ENCODE measurements at places on chromosomes 7 and 10.

GRCh38 chr7:137771273-137771672 lies 75.5 kb downstream of the DGKI start:
- DNase-seq = no peak

DNA sequence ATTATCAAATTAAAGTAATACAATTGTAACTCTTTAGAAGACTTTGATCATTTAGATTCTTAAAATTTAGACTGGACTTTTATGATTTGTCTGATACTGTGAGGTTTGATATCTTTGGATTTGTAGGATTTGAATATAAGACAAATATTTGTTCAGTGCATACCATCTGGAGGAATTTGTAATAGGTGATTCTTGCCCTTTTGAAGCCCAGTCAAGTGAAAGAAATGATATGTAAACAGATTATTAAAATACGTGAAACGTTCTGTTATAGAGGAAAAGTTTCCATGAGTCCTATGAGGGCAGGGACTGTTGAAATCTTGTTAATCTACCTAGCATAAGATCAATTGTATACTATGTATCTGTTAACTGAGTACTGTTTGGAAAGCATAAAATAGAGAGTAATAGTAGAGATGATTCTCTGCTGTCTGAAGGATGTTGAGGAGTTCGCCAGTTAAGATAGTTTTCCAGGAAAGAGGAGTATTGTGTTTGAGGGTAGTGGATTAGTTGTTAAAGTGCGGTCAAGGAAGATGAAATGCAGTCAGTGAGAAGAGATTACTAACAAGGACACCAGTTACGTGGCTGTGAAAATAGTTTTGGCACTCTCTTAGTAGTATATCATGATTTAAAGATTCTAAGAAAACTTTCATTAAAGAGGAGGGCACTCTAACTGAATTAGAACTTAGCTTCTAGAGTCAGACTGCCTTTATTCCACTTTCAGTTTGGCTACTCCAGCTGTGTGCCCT lies 14.4 kb downstream of the PDCD4 start:
- DNase-seq = no peak

GRCh38 chr10:12340371-12340770 lies 9.0 kb upstream of the CAMK1D start:
- no peak for DNase-seq

DNA sequence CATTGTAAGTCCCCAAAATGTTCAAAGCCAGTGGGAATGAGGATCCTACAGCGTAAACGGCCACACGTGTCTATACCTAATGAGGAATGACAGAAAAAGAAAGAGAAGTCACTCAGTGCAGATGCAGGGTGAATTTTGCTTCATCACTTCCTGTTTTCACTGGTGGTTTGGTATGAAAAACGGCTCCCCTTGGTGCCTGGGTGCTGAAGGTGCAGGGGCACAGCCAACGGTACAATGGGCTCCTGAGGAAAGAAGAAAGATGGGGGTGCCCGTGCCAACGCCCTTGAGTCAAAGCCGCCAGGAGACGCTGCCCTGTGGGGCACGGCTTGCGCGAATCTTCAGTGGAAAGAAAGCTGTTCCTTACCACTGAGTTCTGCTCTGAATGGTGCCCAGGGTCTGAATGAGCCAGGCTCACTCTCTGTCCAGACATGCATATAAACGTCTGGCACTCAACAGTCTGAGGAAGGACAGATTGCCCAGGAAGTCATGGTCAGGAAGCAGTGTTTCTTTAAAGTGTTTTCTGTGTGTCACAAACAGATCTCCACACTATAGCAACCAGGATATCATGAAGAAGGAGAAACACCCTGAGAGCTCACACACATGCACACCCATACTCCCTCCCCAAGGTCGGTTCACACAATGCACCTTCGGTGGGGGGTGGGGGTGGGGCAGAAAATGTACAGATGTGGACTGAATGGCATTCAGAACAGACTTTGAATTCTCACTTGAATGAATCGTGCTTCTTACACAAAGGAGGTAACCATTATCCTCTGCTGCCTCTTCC lies 105.8 kb downstream of the ELMO1 start:
- DNase-seq = peak; percentile 31

DNA sequence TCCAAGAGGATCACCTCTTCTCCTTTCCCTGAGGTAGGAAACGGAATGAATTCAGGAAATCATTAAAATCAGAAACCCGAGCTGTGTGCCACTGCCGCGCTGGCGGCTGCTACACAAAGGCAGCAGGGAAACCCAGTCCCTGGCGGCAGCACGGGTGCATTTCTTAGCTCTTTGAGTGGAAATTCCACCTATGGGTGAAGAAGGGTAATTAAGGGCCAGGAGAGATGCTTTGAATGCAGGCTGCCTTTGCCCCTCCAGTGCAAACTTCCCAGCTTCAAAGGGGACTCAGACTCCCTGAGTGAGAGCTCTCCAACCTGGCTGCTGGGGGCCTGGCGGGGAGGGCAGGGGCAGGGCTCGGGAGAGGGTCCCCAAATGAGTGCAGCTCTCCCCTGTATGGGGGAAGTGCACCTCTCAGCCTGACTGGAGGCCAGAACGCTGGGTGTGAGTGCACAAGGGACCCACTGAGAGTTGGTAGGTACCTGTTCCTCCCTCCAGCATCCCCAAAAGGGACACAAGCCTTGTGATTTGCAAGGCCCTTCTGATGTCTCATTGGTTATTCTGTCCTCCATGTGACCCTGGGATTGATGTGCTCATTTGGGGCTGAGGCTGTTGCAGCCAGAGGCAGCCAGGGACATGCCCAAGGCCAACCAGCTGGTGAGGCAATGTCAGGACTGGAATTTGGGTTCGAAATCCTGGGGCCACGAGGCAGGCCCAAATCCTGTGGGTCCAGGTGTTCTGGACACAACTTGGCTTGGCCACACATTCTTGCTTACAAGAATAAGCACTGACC lies 16.3 kb upstream of the ZMIZ1 start:
- DNase-seq = no peak

GRCh38 chr10:35910234-35910633 lies 268.1 kb upstream of the FZD8 start:
- DNase-seq = no peak

GRCh38 chr10:106866244-106866845 lies 298.2 kb downstream of the SORCS1 start:
- DNase-seq = no peak

GRCh38 chr7:44633254-44634186 lies 27.1 kb downstream of the OGDH start:
- peak; percentile 50 for DNase-seq

DNA sequence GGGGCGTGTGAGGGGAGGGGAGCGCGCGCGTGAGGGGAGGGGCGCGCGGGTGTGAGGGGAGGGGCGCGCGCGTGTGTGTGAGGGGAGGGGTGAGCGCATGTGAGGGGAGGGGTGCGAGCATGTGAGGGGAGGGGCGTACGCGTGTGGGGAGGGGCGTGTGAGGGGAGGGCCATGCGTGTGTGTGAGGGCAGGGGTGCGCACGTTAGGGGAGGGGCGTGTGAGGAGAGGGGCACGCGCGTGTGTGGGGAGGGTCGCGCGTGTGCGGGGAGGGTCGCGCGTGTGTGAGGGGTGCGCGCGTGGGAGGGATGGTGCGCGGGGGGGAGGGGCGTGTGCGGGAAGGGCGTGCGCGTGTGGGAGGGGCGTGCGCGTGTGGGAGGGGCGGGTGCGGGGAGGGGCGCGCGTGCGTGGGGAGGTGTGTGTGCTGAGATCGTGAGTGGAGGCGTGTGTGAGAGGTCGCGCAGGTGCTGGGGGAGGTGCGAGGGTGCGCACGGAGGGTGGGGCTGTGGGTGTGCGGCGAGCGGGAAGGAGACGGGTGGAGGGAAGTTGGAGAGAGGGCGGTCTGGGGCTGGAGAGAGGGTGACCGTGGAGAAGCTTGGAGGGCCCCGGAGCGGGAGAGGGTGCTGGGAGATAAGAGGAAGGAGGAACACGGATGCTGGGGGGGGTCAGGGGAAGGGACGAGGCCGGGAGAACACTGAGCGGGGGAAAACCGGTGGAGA lies 19.7 kb downstream of the MXI1 start:
- peak; percentile 58 for DNase-seq

DNA sequence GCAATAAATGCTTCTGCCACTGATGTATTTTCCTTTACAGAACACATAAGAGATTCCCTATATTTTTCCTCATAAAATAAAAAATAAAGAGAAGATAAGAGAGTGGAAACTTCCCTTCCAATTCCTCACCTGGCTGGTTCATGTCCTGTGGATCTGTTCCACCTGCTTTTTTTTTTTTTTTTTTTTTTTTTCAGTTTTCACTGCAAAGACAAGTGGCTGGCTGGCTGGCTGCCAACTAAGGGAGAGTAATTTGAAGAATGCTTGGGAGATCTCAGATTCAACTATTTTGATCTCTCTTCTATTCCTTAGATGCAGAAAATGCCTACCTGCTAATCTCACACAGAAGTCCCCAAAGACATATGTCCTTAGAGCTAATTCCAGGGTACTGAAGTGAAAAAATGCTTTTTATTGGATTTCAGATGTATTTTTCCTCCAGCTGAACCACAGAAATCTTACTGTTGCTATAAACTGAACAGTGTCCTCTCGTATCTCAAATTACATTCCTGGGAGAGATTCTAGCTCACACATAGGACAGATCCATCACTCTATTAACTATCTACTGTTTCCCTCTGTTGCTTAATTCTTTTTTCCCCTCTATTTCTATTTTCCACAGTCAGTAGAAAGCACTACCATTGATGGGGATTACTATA lies 120.8 kb downstream of the NRCAM start:
- DNase-seq = no peak

- no peak for DNase-seq
These were observed 50.8 kb downstream of the GCC1 start for GRCh38 chr7:127534636-127535035.

DNA sequence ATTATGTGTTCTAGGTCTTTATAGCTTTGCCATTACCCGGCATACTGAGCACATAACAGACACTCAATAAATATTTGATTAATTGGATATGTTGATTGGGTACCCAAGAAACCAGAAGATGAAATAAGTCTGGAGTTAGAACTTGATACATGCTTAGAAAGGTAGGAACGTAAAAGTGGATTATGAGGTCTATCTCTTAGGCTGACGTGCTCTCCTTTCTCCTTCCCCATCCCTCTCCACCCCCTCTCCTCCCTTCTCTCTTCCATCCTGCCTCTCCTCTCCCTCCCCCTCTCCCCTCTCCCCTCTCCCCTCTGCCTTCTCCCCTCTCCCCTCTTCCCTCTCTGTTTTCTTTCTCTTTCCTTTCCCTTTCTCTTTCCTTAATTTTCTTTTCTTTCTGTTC lies 34.0 kb downstream of the AUTS2 start:
- DNase-seq = no peak

GRCh38 chr7:67619175-67619574 lies 622.5 kb downstream of the TYW1 start:
- DNase-seq = no peak

GRCh38 chr10:48467669-48468068 lies 137.2 kb downstream of the ARHGAP22 start:
- DNase-seq = no peak

DNA sequence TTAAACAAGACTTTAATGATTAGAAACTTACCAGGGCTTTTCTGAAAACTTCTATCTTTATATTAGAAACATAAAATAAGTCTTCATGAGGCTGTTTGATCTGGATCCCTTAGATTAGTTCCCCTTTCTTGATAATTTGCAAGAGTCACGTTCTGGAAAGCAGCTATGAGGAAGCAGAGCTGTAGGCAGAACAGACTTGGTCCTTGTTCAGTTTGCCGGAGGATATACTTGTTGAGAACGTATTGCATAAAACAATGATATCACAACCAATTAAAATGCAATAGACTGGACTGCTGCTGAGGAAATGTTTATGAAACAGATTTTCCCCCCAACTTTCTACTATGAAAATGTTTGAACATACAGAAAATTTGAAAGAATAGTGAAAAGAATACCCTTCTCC lies 2.8 kb downstream of the SAMD9L start:
- DNase-seq = no peak

DNA sequence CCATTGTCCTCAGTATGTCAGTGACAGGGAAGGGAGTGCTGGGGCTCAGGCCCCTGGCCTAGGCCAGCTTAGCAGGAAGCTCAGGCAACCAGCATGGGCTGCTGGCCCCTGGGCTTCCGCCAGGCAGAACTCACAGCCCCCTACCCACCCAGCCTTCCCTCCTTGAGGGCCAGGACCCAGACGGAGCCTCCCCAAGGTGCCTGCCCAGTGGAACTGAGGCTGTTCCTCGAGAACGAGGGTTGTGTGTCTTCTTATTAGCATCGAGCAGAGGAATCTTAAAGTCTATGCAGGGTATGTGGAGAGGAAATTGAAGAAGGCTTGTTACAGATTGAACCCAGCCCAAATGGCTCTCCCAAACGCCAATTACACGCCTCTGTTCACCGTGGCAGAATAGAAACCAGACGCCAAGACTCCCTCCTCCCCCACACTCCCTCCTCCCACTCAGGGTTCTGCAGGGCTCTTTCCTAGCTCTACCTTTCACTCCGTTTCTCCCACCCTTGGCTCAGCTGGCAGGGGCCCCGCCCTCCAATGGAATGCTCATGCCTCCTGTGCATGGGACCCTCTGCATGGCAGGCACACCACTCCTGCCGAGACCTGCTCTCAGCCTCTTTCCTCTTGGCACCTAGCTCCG lies 134.4 kb downstream of the ZMIZ1 start:
- DNase-seq = no peak

- DNase-seq = no peak
These were observed 22.7 kb downstream of the EXOC4 start for GRCh38 chr7:133275446-133276095.

- DNase-seq = no peak
These were observed 210.1 kb downstream of the KIAA1217 start for GRCh38 chr10:24419066-24419465.

GRCh38 chr7:40883826-40884225 lies 749.0 kb downstream of the SUGCT start:
- DNase-seq = no peak

DNA sequence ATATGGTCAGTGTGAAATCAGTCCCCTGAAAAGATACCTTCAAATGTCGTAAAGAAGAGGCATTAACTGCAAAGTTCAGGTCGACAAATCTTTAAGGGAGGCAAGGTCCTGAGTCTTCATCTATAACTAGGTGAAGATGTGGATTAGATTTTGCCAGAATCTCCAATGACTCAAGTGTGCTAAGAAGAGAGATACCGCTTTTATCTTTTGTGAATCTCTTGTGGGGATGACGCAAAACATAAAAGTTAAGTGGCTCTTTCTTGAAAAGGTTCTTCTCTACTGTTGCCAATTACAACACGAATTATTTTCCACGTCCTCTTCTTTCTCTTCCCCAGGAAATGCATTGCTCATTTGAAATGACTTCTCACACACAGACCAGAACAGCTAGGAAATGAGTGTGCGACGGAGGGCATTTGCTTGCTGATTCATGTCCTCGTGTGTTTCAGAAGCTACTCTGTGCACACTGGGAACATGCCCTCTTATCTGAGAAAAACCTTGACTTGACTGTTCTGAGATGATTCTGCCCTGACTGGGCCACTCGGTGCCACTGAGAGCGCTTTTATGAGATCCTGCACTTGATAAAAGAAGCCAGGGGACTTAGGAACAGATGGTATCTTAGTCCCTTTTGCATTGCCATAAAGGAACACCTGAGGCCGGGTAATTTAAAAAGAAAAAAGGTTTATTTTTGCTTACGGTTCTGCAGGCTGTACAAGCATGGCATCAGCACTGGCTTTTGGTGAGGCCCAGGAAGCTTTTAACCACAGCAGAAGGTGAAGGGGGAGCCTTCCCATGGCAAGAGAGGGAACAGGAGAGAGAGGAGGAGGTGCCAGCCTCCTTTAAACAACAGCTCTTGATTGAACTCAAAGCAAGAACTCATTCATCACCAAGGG lies 169.5 kb upstream of the PFKP start:
- no peak for DNase-seq

- no peak for DNase-seq
These were observed 18.5 kb downstream of the TACC2 start for GRCh38 chr10:122007415-122007814.

- DNase-seq = no peak
These were observed 259.3 kb upstream of the TMEM72 start for GRCh38 chr10:44651834-44652233.

GRCh38 chr7:111003883-111004282 lies 87.0 kb upstream of the LRRN3 start:
- DNase-seq = no peak
